B cell (primary cell): ENCODE measurements at places on chromosomes 16 and 17.

GRCh38 chr16:84295203-84295860 lies 654 bp downstream of the WFDC1 start:
- no peak for DNase-seq

- no peak for DNase-seq
Observed at GRCh38 chr17:77899498-77899897, 59.0 kb upstream of the TNRC6C start.

DNA sequence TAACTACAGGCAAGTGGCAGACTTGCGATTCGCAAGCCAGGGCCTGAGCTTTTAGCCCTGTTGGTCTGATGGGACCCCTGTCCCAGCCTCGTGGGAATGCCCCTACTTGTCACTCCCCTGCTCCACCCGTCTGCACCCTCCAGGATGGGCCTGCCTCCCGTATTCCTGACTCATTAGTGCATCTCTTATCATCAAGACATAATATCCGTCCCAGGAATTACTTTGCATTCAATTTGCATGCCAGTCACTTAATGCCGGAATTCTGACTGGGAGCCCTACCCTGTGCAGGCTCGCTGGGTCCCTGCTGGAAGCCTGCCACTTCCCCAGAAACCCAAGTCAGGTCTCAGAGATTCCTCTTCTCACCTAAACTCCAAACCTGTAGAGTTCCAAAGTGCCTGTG lies 3.3 kb downstream of the PRSS53 start:
- no peak for DNase-seq

DNA sequence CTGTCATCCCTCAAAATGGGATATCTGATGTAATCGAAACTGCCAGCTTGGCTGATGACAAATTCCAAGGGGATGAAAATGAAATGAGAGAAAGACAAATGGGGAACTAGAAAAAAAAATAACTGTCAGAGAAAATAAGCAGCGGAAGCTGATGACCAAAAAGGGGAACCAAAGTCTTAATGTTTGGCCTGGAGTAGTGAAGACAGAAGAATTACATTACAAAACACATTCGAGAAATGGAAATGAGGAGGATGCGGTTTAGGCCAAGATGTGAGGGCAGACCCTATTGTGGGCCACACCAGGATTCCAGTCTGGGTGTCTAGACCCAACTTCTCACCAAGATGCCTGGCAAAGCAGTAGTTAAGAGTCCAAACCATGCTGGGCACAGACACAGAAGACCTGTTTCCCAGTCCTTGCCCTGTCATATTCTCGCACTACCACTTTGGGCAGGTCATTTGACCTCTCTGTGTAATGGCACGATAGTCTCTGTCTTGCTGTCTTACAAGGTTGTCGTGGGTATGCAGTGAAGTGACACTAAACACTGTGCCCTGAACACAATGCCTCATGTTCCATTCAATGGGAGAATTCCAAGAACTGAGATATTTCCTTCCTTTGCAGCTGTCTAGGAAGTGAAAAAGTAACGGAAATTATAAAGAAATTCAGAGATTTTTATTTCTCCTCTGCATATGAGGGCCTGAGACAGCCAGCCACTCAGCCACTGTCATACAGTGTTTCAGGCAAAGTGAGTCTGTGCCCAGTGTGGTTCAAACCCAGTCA lies 12.3 kb upstream of the CCL2 start:
- peak; percentile 47 for DNase-seq

DNA sequence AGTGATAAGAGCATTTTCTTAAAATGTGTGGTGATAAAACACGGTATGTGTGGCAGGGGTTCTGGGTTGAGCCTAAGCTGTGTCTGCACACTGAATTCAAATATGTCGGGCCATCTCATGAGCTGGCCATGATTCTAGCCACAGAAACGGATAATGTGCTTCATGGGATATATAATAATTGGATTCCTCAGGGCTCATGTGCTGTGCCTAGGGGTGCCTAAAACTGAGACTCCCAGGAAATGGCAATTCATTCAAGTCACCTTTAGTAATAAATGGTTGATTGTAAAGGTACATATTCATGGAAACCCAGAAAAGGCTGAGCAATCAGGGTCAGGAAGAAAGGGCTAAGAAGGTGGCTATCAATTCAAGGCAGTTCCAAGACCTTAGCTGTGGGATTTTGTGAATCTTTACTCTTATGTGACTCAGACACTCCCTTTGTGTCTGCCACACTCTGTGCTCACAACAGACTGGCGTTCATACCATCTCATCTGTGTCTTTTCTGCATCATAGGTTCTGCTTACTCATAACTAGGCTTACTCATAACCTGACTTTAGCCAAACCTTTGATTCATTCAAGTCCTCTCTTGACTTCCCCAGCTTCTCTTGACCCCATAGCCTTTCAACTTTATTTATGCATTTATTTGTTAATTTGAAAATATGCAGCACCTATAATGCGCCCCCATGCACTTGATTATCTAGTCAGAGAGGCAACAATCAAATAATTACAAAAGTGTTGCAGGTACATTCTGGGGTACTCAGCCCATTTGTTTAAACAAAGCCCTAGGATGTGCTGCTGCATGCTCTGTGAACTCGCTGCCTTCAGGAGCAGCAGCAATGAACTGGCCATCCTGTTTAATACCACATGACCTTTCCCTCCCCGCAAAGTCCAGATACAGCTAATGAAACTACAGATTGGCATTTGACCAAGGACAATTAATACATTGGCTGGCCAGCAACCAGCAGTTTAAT lies 28.4 kb upstream of the MED13 start:
- no peak for DNase-seq

GRCh38 chr16:58299757-58300349 lies 5.0 kb upstream of the PRSS54 start:
- DNase-seq = no peak

- no peak for DNase-seq
Observed at GRCh38 chr16:2007081-2007836, 2.4 kb downstream of the ZNF598 start.

DNA sequence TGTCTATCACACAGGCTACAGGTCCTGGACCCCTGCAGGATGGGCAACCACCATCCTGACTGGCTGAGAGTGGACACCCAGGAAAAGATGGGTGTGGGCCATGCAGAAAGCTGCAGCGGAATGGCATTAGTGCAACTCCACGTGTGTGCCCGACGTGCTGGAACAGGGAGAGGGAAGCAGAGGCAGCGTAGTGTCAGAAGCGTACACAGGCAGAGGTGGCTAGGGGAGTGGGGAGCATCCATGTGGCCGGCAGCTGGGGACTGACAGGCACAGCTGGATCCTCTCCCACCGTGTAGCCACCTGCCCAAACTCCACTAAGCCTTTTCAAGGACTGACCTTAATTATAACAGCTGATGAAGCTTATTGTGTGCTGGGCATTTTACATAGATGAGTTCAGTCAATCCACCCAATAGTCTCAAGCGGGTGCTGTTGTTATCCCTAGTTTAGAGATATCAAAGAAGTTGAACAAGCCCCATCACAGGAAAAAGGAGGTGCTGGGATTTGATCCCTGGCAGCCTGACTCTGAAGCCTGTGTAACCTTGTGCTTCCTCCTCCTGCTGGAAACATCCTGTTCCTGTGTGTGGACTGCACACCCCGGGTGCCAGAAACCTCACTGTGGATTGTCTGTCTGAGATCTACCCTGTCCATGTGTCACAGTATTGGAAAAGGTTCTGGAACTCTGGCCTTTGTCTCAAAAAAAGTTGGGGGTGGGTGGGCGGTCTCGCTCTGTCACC lies 114.0 kb downstream of the PRKCA start:
- DNase-seq = no peak

DNA sequence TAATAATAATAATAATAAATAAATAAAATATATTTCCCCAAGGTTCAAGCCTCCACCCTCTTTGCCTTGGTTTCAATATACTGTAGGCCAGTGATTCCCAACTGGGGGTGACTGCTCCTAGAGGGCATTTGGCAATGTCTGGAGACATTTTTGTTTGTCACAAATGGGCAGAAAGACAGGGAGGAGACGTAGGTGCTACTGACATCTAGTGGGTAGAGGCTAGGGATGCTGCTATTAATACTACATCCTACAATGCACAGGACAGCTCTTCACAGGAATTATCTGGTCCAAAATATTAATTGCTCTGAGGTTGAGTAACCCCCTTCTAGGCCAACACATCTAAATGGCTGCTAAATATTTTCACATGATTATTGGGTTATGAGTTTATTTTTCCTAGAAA lies 12.8 kb upstream of the PRR14 start:
- DNase-seq = peak; percentile 56

DNA sequence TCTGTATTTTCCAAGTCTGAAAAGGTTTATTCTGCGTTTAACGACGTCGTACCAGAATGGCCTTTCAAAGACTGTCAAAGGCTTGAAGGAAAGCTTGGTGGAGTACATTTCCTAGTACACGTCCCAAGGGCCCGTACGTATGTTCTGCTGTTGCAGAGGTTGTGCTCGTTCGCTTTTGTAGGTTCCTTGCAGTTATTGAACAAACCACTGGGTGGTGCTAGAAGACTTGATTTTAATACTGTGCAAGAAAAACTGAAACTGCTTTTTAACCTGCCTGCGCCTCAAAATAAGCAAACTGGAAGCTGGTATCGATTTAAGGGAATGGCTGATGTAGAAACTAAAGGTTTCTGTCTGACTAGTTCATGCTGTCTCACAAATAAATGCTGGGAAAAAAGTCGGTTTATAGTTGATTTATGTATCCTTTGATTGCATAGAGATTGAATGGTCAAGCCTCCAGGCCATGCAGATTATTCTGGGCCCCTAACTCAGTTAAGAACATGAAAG lies 54.6 kb downstream of the USP10 start:
- DNase-seq = peak; percentile 89

DNA sequence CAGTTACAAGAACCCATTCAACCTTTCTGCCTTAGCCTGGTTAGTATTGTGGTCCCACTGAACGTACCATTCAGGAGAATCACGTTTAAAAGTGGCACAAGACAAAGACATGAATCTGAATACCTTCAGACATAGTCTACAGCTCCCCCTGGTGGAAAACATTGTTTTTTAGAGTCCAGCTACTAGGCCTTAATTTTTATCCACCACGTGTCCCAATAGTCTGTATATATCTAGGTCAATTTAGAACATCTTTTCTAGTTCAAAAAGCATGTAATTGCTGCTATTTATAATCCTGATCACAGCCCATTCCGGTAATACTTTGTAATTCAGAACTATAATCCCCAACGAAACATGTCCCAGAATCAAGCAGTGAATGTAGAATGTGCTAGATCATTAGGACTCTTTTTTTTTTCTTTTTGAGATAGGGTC lies 13.7 kb upstream of the GUCY2D start:
- peak; percentile 88 for DNase-seq

GRCh38 chr17:66727634-66728570 lies 107.0 kb upstream of the CACNG5 start:
- peak; percentile 9 for DNase-seq
